ENCODE measurements at places on chromosomes 7 and 10.

GRCh38 chr7:45677311-45677900, 103.2 kb downstream of the ADCY1 start:
- no peak for ATAC-seq

DNA sequence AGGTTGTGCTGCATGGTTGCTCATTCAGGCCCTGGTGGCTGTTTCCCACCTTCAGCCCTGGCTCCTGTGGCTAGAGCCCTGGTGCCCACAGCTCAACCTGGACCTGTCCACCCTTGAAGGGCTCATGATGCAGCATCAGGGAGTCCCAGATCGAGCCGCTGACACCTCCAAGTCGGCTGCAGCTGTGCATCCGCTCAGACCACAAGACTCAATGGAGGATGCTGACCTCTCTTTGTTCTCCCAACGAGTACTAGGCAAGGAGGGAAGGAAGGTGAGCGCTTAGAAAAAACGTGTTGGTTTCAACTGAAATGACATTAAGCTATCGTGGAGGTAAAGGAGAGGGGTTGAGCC, 9.5 kb upstream of the C10orf95 start:
- ATAC-seq: peak; percentile 40

DNA sequence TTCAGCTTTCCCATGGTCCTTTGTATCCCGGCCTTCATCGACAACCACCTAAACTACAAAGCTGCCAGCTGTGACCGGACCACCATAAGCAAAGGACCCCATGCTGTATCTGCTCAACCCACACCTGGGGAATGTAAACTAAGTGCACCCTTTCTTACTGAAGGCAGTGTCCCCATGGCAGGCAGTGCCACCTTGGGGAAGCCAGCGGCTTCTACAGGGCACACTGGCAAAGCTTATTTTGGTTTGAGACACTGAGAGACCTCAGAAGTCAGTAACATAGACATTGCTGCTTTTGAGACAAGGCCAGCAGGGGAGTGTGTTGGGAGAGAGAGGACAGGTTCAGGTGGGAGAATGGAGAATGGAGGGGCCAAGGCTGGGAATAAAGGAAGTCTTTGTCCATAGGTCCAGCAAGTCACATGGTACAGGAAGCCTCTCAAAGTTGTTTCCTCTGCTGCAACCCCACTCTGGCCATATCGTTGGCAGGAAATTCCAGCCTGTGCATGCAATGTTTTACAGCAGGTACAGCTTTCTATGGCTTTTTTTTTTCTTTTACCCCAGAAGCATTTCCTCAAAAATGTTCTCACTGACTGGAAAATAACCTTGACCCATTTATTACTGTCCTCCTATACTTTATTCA, 85.9 kb upstream of the NPVF start:
- ATAC-seq: no peak

- ATAC-seq: peak; percentile 93
Measured at GRCh38 chr10:129552119-129552518, 85.1 kb downstream of the MGMT start.

GRCh38 chr10:129966370-129966888, 2.4 kb upstream of the EBF3 start:
- ATAC-seq: no peak

- ATAC-seq: no peak
Measured at GRCh38 chr7:106610996-106611886, 49.7 kb downstream of the CCDC71L start.

GRCh38 chr10:49175587-49176309, 12.4 kb downstream of the TMEM273 start:
- no peak for ATAC-seq

DNA sequence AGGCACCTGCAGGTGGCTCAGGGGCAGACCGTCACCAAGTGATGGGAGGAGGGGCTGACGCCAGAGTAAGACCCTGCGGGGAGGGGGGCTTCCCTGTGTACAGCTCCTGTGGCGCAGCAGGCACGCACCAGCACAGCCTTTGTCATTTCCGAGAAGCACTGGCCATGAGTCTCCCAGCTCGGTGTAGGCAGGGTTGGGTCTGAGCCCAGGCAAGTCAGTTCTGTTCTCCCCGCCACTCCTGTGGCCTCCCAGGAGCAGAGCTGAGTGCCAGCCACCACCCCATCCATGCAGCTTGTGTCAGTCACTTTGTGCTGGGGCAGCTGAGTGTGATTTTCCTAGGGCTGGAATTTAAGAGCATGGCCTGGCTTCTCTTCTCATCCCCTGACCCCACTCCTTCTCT, 13.2 kb downstream of the CPSF4 start:
- no peak for ATAC-seq

GRCh38 chr7:40393660-40394059, 258.9 kb downstream of the SUGCT start:
- ATAC-seq: no peak

DNA sequence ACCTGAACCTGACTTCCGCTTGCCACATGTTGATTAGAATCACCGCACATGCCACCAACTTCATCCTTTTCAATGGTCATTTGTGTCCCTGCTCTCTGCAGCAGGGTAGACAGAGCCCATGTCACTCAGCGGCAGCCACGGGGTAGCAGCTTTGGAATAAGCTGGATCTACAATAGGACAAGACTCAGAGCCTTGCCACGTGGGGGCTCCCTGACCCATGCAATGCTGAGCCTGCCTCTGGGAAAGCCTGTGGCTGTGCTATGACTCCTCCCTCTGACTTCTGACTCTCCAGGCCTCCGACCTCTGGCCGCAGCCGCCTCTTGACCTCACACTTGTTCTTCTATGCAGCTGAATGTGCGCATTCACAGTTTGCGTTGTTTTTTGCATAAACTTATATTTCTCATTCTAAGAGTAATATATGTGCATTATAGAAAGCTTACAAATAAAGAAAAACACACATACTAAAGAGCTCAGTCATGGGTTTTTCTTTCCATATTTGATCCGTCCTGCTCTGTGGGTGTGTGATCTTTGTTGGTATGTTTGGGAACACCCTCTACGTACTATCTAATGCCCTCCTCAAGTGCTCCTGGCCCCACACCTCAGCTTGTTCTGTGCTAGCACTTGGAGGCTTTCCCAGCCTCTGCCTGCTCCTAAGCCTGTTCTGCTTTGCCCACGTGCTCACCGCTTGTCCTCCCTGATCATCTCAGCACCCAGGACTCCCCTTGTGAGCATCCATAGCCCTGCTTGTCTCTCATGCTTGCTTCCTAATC, 198.0 kb upstream of the MKI67 start:
- ATAC-seq: no peak

GRCh38 chr10:73433538-73433867, at the start of gene MSS51:
Gene MSS51, minus strand, starts transcription at chr10:73433561. Its CDS starts 5,277 bp downstream, at chr10:73428284.
- no peak for ATAC-seq

GRCh38 chr7:157516911-157517781, 180.3 kb downstream of the DNAJB6 start:
- ATAC-seq: no peak

GRCh38 chr7:36605261-36606051, 118.8 kb downstream of the AOAH start:
- no peak for ATAC-seq

- ATAC-seq: peak; percentile 8
Measured at GRCh38 chr7:101969997-101970585, 152.7 kb downstream of the CUX1 start.

GRCh38 chr7:46156086-46156485, 235.0 kb upstream of the IGFBP3 start:
- ATAC-seq: no peak

DNA sequence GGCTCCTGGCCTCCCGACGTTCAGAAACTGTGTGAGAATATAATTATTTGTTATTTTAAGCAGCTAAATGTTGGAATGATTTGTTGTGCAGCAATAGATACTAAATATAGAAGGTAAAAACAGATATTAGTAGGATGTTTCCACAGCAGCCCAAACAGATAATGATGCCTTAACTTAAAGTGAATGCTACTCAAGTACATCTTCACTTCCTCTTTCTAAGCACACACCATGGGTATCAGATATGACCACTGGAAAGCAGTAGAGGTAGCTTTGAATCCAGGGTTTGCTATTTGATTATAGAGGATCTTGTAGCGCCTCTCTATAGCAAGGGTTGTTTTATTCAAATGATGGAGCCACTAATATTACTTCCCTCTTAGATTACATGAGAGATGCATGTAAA, 38.2 kb upstream of the BET1 start:
- peak; percentile 76 for ATAC-seq

GRCh38 chr7:30429156-30429530, 49.4 kb downstream of the NOD1 start:
- no peak for ATAC-seq

DNA sequence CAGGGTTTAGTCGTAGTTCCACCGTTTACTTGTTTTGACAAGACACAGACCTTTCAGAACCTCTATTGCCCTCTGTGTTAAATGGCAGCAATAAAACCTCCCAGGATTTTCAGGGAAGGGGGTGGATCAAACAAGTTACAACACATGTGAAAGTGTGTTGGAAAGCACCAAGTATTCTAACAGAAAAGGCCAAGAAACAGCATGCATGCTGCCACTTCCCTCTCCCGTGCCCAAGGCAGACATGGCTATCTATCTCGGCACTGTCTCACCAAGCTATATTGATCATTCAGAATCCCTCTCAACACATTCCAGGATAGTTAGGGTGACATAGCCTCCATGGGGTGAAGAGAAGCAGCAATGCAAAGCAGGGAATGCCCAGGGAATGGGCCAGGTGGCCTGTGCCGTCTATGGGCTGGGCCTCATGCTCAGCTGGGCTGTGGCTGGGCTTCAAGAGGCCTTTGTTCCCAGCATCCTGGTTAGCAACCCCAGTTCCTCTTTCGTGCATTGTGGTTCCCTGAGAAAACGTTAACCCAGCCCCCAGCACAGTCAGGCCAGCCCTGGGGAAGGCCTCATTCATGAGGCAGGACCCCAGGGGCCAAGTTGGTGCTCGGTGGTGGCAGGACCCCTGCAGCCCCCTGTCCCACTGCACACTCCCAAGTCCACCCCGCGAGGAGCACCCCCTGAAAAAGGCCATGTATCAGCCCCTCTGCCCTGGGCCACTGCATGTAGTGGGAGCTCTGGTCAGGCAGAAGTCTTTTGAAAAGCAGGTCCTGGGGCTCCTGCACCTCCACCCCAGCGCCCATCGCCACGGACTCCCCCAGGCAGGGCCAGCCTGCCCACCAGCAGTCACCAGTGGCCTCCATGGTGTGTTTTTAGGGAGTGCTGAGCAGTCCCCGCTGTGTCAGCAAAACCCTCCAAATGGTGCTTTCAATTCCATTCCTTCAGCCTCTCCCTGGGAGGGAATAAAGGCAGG, 25.5 kb downstream of the VSIR start:
- ATAC-seq: peak; percentile 63

DNA sequence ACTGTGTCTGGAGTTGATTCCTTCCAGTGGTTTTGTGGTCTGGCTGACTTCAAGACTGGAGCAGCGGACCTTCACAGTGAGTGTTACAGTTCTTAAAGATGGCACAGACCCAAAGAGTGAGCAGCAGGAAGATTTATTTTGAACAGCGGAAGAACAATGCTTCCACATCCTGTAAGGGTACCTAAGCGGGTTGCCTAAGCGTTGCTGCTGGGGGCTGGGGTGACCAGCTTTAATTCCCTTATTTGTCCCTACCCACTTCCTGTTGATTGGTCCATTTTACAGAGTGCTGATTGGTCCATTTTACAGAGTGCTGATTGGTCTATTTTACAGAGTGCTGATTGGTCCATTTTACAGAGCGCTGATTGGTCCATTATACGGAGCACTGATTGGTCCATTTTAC, 13.2 kb downstream of the AKR1B15 start:
- no peak for ATAC-seq

DNA sequence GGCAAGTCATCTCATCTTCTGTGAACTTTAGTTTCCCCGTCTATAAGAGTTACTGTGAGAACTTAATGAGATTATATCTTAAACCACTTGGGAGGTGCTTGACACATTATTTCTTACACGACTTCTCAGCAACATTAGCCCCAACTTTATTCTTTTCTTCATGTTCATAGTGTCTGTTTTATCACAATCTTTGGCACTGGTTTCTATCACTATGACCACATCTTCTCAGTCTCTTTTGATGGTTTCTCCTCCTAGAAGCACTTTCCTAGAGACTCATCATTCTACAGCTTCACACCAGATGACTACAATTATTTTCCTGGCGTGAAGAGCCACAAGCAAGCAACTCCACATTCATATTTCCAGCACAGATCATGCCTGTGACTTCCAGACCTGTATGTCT, 26.5 kb upstream of the BET1 start:
- no peak for ATAC-seq

- peak; percentile 50 for ATAC-seq
Measured at GRCh38 chr7:12518920-12519681, 51.4 kb upstream of the SCIN start.

DNA sequence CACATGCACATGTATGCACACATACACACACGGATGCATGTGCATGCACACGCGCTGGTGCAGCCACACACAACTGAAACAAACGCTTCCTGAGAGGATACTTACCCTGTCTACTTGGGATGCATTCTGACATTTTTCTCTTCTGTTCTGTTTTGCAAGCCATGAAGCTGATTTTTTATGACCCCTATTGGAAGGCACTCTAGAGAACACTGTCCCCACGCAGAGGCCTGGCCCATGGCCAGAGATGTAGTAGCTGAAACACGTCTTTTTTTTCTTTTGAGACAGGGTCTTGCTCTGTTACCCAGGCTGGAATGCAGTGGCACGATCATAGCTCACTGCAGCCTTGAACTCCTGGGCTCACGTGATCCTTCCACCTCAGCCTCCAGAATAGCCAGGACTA, 47.9 kb downstream of the VWA2 start:
- no peak for ATAC-seq

DNA sequence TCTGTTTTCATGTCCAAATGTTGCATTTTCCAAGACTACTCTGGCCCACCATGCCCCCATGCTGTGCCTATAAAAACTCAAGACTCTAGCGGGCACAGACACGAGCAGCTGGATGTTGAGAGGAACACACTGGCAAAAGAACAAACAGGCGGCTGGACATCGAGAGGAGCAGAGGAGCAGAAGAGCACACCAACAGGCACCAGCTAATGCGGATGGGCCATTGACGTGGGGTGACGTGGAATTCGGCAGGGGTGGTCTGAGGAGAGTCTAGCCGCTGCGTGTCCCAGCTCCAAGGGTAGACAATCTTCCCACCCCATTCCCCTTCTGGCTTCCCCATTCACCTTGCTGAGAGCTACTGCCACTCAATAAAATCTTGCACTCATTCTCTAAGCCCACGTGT, 54.4 kb upstream of the SMIM30 start:
- no peak for ATAC-seq

GRCh38 chr7:81886211-81886764, 116.4 kb upstream of the HGF start:
- ATAC-seq: no peak

GRCh38 chr10:104427989-104428388, 74.4 kb downstream of the CFAP58 start:
- no peak for ATAC-seq

- ATAC-seq: peak; percentile 72
Measured at GRCh38 chr7:3028071-3028757, 15.5 kb downstream of the CARD11 start.

- no peak for ATAC-seq
Measured at GRCh38 chr7:115910541-115911164, 119.9 kb downstream of the TFEC start.

- ATAC-seq: no peak
Measured at GRCh38 chr10:129495698-129496097, 28.7 kb downstream of the MGMT start.
